Panc1 (cell line): ENCODE measurements at places on chromosomes 11 and 22. TPM values are rescaled to one million over a fixed set of nuclear protein-coding genes. Genes with fewer than 3 reads are reported as not detected.

Gene DBX1
- not detected for total RNA-seq

GRCh38 chr22:24697621-24698082, 76.9 kb downstream of the PIWIL3 start:
- H3K36me3 ChIP-seq = no peaks in the 10 kb centered on the region
- no peaks in the 10 kb centered on the region for H3K4me1 ChIP-seq
- no peak overlapping the region for H3K27ac ChIP-seq
- no peak overlapping the region for H3K4me3 ChIP-seq

DNA sequence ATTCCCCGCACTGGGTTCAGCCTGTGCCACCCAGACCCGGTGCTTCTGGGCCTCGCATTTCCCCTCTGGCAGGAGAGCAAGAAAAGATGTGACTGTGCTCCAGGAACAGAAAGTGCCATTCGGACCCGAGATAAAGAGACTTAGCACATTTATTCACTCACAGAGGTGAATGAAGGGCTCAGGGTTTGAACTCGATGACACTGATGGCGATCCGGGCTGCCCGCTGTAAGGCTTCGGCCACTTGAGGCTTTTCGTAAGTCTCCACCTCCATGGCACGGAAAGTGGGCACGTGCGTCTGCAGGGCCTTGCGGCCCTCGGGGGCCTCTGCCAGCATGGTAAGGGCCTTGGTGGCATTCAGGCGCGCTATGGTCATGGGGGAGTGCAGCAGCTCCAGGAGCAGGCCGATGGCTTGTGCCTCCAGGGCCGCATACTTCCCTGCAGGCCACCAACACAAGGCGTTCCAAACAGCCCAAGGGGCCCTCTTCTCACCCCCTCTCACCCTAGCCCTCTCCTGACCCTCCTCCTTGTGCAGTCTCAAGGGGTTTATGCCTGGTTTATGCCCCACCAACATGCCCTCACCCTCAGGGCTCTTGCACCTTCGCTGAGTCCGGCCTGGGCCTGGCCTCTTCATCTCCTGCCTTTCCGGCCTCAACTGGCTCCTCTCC, 10.9 kb upstream of the GNAZ start:
- H3K27ac ChIP-seq = no peak overlapping the region
- H3K4me3 ChIP-seq = no peak overlapping the region
- no peak for DNase-seq
- H3K27me3 ChIP-seq = no peaks in the 10 kb centered on the region

DNA sequence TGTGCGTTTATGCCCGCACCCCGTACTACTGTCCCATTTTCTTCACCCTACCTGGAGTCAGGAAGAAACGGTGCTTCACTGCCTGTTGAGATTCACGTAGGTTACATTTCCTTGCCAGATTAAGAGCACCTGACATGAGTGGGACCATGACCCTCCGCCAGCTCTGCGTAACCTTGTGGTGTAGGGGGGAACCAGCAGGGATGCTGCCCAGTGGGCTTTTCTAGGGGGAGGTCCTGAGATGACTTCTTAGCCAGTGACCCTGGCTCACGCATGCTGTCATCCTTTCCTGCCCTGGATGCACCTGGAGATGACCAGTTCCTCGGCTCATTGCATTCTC, 967 bp upstream of the ARVCF start:
- H3K4me1 ChIP-seq = peaks cover 3% of the 10 kb centered on the region; the same call in 1 of the 2 replicates
- H3K27me3 ChIP-seq = no peaks in the 10 kb centered on the region
- H3K4me3 ChIP-seq = no peak overlapping the region
